ENCODE measurements at places on chromosomes 11 and 22.

DNA sequence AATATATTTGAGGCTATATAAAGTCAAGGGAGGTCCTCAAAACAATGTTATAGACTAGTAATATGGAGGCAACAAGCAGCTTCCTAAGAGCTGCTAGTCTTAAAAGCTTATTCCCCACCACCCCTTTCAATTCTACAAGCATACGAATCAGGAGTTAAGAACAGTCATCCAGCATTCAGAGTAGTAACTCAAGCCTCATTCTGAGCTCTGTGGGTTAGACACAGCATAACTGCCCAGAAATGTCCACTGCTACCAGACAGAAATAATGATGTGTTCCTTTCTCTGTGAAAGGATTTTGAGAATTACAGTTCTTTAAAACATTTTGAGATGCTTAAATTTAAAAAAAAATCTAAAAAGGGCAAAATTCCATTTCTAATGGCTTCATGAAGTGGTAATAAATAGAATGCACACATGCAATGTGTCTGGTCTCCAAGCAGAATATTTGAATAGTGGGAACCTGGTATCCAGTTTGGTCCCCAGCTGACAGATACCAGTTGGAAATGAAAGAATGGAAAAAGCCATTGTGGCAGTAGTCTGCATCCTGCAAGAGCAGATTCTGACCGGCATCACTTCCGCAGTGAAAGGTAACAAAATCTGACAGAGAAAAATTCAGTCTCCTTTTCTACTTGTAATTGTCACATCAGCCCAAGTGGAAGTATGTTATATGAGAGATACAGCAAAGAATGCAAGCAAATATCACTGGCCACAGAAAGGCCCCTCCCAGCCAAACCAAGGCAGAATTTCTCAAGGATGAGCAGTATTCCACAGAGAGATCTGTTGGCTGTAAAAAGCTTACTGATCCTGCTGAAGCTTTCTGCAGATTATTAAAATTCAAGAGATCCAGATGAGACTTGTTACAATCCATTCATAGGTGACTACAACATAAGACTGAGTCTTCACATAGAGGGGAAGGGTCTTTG lies 310.8 kb upstream of the PITPNB start:
- peaks cover 14% of the 10 kb centered on the region for H3K4me1 ChIP-seq
- no peaks in the 10 kb centered on the region for H3K36me3 ChIP-seq
- H3K27ac ChIP-seq, result peak overlapping the region; percentile 28
- H3K27me3 ChIP-seq, result no peaks in the 10 kb centered on the region
- H3K4me3 ChIP-seq, result no peak overlapping the region
- no peak for ATAC-seq

DNA sequence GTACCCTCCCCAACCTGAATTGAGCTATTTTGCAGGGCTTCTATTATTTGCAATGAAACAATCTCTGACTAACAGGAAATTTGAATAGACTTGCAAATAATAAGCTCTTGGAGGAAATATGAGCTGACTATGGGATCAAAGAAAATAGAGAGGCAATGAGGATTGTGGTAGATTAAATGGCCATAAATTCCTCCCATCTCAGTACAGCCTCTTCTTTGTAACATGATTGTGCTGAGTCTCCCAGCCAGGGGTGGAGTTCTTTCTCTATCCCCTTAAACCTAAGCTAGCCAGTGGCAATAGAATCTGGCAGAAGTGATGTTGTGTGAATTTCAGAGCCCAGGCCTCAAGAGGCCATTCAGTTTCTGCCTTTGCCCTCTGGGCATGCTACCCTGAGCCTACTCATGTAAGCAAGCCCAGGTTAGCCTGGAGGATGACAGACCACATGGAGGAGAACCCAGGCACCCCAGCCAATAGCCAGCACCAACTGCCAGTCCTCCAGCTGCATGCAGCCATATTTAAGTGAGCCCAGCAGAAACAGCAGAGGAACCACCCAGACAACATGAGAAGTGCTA lies 86.8 kb upstream of the TP53I11 start:
- H3K4me1 ChIP-seq, result peaks cover under 1% of the 10 kb centered on the region
- no peaks in the 10 kb centered on the region for H3K36me3 ChIP-seq
- no peak overlapping the region for H3K27ac ChIP-seq

DNA sequence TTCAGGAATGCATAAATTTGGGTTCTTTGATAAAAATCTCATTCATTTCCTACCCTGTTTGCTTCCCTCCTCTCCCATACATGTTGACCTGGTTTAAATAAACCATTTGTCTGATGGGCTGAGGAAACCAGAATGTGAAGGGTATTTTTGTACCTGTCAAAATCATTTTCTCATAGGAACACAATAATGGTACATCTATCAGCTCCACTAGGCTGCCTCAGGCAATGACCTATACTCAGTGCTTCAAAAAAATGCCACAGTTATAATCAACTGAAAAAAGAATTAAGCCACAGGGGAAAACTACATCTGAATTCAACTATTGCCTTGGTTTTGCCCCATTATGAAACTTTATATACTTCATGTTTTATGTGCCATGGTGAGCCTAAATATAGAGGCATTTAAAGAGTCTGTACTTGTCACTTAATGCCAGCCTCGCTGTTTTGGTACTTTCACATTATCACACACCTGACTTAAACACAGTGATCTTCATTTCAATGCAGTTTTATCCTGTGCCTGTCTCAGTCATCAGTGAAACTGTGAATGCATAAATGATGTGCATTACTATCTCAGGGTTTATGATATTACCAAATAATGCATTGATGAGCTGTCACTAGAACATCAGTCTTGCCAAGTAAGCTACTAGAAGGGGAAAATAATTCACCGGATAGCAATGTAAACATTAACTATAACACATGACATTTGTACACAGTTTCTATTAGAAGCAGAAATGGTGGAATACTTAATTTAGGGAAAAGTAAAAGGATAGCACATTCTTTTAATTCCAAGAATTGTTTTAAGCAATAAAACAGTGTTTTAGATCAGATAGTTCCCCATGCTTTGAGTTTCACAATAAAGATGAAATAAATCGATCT lies 92.7 kb downstream of the MSANTD4 start:
- no peaks in the 10 kb centered on the region for H3K36me3 ChIP-seq
- no peak overlapping the region for H3K4me3 ChIP-seq
- no peaks in the 10 kb centered on the region for H3K4me1 ChIP-seq
- no peak overlapping the region for H3K27ac ChIP-seq

DNA sequence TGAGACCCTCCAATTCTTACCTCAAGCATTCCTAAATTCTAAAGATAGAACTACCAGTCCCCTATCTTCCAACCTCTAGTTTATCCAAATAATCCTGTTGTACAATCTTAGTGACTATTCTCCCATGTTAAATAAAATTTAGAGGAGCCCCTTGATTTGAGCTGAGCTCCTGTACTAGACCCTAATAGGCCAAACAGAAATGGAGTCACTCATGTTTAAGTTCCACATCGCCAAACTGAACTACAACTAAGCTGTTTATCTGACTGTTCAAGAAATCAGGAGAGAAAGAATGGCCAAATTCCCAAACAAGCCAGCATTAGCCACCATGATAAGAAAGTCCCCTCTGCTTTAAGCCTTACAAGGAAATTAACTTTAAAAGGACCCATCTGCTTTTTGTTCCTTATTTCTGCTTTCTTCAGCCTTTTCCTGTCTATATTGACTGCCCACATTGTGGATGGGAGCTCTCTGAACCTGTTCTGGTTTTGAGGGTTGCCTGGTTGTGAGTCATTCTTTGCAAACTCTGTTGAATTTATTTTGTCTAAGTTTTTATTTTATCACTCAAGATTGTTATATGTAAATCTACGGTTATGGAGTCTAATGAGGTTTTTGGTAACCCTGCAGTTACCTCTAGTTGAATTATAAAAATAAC lies 90.4 kb downstream of the TTC28 start:
- no peaks in the 10 kb centered on the region for H3K27me3 ChIP-seq
- H3K4me3 ChIP-seq, result no peak overlapping the region
- no peak for ATAC-seq

- ATAC-seq, result peak; percentile 71
- H3K4me1 ChIP-seq, result peaks cover 60% of the 10 kb centered on the region
- no peaks in the 10 kb centered on the region for H3K36me3 ChIP-seq
- H3K27me3 ChIP-seq, result peaks cover 32% of the 10 kb centered on the region
- H3K27ac ChIP-seq, result no peak overlapping the region
Measured at GRCh38 chr11:117823946-117824420, 561 bp downstream of the FXYD2 start.

- H3K36me3 ChIP-seq, result no peaks in the 10 kb centered on the region
- no peak for ATAC-seq
- no peak overlapping the region for H3K4me3 ChIP-seq
- H3K4me1 ChIP-seq, result peaks cover 27% of the 10 kb centered on the region
Measured at GRCh38 chr11:8022876-8023275, 35.7 kb downstream of the EIF3F start.

DNA sequence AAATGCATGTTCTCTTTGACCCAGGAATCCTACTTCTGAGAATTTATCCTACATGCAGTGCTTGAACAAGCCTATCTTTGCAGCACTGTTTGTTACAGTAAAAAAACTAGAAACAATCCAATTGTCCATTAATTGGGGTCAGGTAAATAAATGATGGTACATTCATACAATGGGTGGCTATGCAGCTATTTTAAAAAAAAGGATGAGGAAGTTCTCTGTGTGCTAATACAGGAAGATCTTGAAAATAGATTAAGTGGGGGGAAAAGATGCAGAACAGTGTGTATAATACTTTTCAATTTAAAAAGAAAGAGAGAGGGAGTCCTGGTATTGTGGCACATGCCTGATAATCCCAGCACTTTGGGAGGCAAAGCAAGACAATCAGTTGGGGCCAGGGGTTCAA lies 9.5 kb upstream of the CREB3L1 start:
- no peak overlapping the region for H3K27ac ChIP-seq
- H3K36me3 ChIP-seq, result no peaks in the 10 kb centered on the region
- no peak for ATAC-seq
- no peak overlapping the region for H3K4me3 ChIP-seq
- no peaks in the 10 kb centered on the region for H3K27me3 ChIP-seq

DNA sequence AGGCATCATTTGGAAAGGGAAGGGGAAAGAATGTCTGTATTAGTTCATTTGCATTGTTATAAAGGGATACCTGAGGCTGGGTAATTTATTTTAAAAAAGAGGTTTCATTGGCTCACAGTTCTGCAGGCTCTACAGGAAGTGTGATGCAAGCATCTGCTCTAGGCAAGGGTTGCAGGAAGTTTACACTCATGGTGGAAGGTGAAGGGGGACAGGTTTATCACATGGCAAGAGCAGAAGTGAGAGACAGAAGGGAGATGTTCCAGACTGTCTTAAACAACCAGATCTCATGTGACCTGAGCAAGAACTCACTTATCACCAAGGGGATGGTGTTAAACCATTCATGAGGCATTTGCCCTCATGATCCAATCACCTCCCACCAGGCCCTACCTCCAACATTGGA lies 90.6 kb downstream of the CCDC83 start:
- no peak for ATAC-seq
- H3K27me3 ChIP-seq, result no peaks in the 10 kb centered on the region

- no peak overlapping the region for H3K27ac ChIP-seq
- peaks cover 34% of the 10 kb centered on the region for H3K27me3 ChIP-seq
- no peaks in the 10 kb centered on the region for H3K4me1 ChIP-seq
- no peak for ATAC-seq
- H3K36me3 ChIP-seq, result no peaks in the 10 kb centered on the region
Measured at GRCh38 chr11:18203723-18204122, 31.1 kb downstream of the MRGPRX4 start.

- no peaks in the 10 kb centered on the region for H3K4me1 ChIP-seq
- no peaks in the 10 kb centered on the region for H3K27me3 ChIP-seq
- no peak overlapping the region for H3K4me3 ChIP-seq
- H3K27ac ChIP-seq, result no peak overlapping the region
- ATAC-seq, result no peak
- H3K36me3 ChIP-seq, result no peaks in the 10 kb centered on the region
Measured at GRCh38 chr11:63229815-63230214, 13.6 kb downstream of the SLC22A25 start.

Measured in gastroesophageal sphincter (tissue), 4 donors.